Gastroesophageal sphincter (tissue), 4 donors: ENCODE measurements at places on chromosomes 4 and X. TPM values are rescaled to one million over a fixed set of nuclear protein-coding genes. Genes with fewer than 3 reads are reported as not detected.

The NWD2 gene
- total RNA-seq: 0.67 TPM

The TSPAN7 gene
- total RNA-seq: 24.8 TPM

The TEC gene
- total RNA-seq: 6.5 TPM

The HERC5 gene
- 2.2 TPM for total RNA-seq

The UGT2B11 gene
- not detected for total RNA-seq

The DIAPH2 gene
- 93.9 TPM for total RNA-seq

The ZNF141 gene
- 12.6 TPM for total RNA-seq

The ANOS1 gene
- 1.3 TPM for total RNA-seq

The NLGN3 gene
- 1.7 TPM for total RNA-seq

DNA sequence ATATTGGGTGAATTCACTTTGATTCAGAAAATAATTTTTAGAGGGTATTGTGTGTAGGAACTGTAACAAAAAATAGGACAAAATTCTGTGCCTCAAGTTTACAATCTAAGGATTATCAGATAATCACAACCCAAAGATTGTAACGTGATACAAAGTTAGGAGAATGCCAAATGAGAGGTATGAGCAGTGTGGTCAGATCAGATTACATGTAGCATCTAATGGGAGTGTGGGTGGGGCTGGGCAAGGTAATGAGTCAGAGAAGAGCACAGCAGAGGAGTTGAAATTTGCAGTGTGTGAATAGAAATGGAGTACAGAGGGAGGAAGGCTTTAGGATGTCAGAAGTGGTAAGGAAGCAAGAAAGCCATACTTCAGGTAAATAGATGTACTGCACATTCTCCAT, 103.4 kb upstream of the TEX13A start:
- no peak for ATAC-seq

- ATAC-seq: no peak
These were observed 63.6 kb upstream of the PTCHD1 start for GRCh38 chrX:23271026-23271425.

DNA sequence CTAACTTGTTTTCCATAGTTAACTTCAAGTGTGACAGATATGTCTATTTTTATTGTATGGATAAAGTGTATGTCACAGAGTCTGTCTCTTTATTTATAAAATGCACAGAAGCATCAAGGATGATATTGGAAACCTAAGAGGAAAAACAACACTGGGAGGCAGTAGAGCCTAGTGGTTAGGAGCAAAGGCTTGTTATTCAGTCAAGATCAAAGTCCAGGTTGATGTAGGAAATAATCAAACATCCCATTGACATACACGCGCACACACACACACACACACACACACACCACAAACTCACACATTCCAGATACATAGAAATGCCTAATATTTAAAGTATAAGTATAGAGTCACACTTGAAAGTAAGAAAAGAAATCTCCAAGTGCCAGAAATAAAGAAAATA, 206.8 kb downstream of the CHRDL1 start:
- no peak for ATAC-seq

DNA sequence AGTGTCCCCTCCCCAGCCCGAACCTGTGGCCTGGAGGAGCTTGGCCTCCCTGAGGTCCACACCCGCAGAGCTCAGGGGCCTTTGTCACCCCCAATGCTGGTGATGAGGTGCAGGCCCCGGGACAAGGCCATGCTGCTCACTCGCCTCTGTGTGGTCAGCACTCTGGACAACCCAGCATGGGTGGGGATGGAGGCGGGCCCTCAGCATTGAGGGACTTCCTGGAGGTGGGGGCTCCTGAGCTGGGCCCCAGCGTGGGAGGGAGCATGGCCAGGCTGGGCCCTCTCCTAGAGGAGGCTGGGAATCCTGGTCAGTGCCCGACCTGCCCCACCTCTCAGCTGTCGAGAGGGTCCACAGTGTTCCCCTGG, 30.6 kb downstream of the TACC3 start:
- no peak for ATAC-seq

DNA sequence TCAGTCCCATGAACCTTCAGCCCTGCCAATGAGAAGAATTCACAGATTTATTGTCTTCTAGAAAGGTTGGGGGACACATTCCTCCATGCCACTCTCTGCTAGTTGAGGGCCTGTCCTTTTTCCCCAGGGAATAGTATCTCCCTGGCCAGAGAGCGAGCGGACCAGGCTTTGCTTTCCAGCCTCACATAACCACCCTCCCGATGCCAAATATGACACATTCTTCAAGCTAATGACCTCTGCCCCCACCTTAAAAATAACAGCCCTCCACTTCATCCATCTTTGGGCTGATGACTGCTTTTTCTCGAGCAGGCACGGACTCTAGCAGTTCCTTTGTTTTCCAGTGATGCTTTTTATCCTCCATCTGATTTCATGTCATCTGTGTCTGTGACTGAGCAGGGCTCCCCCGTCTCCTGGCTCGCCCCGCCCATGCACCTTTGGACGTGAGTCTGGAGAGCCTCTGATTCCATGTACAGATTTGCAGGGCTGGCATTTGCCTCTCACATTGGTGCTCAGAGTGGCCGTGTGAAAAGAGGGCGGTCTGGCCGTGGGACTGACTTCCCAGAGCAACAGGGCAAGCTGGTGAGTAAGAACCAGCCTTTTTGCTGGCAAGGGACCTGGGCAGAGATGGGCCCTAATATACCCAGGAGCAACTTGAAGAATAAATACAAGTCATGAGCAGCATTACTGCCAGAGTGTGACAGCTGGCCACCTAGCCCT, 279.8 kb downstream of the BCOR start:
- ATAC-seq: no peak

- ATAC-seq: no peak
These were observed 154.7 kb upstream of the BOD1L1 start for GRCh38 chr4:13782231-13782630.

DNA sequence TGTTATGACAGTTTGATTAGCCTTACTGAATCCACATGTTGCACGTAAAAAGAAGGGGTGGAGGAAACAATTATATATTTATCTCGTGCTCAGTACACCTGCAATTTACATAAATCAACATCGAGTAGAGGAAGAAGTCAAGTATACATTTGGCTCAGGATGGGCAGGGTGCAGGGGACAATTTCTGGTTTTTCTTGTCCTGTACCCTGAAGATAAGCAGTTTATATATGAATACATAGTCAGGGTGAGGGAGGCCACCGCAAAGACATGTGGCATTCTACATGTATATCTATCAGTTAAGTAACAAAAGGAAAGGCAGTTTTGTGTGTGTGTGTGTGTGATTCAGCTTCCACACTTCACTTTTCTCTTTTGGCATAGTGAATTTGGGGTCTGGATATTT, 11.1 kb upstream of the EREG start:
- ATAC-seq: no peak

DNA sequence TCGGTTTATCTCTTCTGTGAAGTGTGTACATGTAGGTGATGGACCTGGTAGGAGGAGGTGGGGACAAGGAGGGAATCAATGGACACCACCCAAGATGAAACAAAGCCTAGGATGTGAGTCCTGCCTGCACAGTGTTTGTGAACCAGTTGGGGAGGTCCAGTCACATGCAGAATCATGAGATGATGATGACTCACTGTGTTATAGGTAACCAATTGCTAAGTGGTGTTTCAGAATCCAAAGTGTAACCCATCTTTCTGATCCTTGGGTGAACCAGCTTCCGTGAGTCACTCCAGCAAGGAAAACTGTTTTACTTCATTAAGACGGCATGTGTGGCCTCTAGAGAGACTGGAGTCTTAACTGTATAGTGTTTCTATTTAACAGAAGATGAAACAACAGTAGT, 57.9 kb upstream of the HPF1 start:
- ATAC-seq: no peak

- no peak for ATAC-seq
These were observed 78.9 kb downstream of the NDST3 start for GRCh38 chr4:118113220-118113619.

GRCh38 chr4:123284168-123284567, 112.4 kb upstream of the SPRY1 start:
- no peak for ATAC-seq

- ATAC-seq: no peak
These were observed 18.2 kb downstream of the PTTG2 start for GRCh38 chr4:37978248-37978924.

DNA sequence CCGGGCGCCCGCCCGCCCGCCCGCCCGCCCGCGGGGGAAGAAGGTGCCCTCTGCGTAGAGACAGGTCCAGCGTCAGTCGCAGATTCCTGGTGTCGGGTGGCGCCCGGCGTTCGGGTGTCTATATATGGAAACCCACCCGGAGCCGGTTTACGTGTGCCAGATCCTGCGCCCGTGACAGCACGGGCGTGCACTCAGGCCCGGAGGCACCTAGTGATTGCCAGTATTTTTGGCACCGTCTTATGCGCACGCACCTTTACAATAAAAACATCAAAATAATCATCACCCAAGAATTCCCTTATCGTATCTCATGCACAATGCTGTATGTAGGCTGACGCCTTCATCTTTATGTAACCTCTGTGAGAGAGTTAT, 519 bp downstream of the SLC25A4 start:
- ATAC-seq: peak; percentile 86

DNA sequence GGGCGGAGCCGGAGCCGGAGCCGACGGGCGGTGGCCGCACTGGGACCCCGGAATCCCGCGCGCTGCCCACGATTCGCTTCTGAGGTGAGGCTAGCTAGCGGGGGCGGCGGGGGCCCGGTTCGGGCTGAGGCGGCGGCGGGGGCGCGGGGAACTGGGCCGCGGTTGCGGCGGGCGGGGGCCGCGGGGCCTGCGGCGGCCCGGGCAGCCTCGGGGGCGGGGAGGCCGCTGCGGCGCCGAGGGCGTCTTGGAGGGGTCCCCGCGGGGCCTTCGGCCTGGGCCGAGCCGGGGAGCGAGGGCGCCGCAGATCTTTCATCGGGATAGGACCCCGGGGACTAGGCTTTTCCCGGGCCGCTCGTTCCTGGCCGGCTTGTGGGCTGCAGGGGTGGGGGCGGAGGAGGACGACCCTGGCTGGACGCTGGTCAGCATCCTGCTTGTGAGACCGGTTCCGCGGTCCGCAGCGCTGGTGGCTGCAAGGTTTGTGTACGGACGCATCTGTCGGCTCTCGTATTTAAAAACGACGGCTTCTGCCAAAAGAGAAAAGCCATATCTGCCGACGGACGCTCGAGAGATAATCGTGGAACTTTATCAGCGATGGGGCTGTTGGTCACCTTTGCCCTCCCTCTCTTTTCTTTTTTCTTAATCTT, 419 bp downstream of the ADD1 start:
- peak; percentile 59 for ATAC-seq

DNA sequence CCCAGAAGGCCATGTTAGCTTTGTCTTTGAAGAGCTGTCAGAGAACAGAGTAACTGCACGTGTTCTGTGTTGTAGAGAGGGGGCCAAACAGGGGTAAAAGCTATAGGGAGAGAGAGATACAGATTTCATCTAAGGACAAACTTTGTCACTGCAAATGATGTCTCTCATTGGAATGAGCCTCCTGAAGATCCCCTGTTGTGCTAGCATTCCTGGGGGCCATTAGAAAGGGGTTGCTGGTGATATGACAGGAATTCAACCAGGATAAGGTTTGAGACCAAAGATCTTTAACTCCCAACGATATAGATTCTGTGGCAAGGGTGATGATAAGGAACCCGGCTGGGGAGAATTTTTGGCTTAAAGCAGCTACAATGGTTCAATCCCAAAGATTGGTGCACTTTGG, 16.8 kb downstream of the MID1 start:
- no peak for ATAC-seq

- ATAC-seq: no peak
These were observed 41.7 kb downstream of the MAGEC1 start for GRCh38 chrX:141945426-141945825.

GRCh38 chr4:14743601-14744000, 258.7 kb upstream of the CPEB2 start:
- no peak for ATAC-seq

- no peak for ATAC-seq
These were observed 12.4 kb downstream of the SLC34A2 start for GRCh38 chr4:25667931-25668557.

- no peak for ATAC-seq
These were observed 58.4 kb upstream of the CBR4 start for GRCh38 chr4:169068423-169068822.

- peak; percentile 61 for ATAC-seq
These were observed 11.6 kb downstream of the RBMX2 start for GRCh38 chrX:130413415-130413814.

DNA sequence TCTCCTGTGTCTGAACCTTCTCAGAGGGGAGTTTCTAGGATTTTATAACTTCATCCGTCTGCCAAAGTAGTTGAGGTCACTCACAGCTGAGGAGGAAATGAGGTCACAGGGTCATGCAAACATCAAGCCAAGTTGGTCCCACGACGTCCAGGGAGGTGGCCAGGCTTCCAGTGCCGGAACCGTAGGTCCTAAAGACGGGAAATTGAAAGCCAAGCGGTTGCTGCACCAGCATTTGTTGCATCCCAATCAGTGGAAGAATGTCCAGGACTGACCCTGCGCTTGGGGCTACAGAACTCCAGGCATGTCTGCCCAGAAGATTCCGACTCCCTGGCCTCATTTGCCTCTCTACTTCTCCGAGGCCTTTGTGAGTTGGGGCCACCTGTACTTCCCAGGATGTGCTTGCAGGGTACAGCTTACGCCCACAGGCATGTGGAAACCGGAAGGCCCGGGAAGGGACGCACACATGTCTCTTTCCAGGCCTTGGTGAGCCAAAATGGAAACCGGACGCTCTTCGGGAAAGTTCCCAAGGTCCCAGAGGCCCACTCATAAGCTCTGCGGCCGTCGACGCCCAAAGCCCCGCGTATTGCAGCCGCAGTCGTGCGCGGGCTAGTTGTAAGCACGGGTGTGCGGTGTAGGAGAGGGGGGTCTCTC, 9.3 kb downstream of the PRDM8 start:
- peak; percentile 37 for ATAC-seq

DNA sequence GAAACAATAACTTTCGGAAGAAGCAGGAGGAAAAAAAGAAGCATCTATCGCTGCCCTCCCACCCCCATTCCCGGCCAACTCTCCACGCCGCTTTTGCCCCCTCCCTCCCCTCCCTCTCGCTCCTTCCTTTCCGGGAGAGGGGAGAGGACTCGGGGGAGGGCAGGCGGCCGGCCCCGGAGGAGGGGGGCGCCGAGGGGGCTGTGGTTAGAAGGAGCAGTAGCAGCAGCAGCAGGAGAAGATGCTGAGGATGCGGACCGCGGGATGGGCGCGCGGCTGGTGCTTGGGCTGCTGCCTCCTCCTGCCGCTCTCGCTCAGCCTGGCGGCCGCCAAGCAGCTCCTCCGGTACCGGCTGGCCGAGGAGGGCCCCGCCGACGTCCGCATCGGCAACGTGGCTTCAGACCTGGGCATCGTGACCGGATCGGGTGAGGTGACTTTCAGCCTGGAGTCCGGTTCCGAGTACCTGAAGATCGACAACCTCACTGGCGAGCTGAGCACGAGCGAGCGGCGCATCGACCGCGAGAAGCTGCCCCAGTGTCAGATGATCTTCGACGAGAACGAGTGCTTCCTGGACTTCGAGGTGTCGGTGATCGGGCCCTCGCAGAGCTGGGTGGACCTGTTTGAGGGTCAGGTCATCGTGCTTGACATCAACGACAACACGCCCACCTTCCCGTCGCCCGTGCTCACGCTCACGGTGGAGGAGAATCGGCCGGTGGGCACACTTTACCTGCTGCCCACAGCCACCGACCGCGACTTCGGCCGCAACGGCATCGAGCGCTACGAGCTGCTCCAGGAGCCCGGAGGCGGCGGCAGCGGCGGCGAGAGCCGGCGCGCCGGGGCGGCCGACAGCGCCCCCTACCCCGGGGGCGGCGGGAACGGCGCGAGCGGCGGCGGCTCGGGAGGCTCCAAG, 1.3 kb downstream of the PCDH7 start:
- ATAC-seq: peak; percentile 52
